ENCODE measurements at places on chromosomes 3 and 15.
A peak's percentile ranks its signal among the peaks of the same experiment; 100 is the strongest.

DNA sequence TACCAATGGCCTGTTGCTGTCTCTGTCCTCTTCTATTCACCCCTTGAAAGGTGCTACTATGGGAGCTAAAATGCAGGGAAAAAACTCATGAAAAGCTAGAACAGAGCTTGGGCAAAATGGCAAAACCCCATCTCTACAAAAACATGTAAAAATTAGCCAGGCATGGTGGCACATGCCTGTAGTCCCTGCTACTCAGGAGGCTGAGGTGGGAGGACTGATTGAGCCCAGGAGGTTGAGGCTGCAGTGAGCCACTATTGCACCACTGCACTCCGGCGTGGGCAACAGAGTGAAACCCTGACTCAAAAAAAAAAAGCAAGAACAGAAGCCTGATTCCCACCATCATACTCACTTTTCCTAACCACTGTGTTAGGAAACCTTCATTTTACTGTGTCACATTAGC is 1.9 kb downstream of the MAP4 start:
- no peak for DNase-seq

- DNase-seq, result peak; percentile 6
Measured at GRCh38 chr15:50854601-50855490, 53.6 kb upstream of the AP4E1 start.

DNA sequence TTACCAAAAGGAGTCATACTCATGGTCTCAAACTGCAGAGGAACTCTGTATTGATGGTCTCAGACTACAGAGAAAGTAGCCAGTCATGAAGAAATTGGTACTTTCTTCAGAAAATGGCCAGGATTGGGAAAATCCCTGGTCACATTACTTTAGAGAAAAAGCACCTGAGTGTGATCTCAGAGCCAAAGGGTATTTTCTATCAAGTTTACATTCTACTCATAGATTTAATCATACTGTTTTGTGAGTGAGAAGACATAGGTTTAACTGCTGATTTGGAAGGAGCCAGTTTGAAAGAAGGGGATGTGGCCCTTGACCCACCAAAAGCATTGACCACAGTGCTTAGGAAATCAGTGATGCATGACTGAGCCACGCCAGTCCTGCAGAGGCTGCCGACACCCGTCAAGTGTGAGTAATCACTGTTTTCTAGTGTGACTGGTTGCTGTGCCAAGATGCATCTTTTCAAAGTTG is 203.6 kb downstream of the AKAP13 start:
- DNase-seq, result no peak

GRCh38 chr3:85258819-85259218 is 300.0 kb downstream of the CADM2 start:
- no peak for DNase-seq

GRCh38 chr15:38389924-38390542 is 63.9 kb upstream of the FAM98B start:
- peak; percentile 71 for DNase-seq

GRCh38 chr3:111831840-111832239 is 27.2 kb upstream of the PHLDB2 start:
- no peak for DNase-seq

DNA sequence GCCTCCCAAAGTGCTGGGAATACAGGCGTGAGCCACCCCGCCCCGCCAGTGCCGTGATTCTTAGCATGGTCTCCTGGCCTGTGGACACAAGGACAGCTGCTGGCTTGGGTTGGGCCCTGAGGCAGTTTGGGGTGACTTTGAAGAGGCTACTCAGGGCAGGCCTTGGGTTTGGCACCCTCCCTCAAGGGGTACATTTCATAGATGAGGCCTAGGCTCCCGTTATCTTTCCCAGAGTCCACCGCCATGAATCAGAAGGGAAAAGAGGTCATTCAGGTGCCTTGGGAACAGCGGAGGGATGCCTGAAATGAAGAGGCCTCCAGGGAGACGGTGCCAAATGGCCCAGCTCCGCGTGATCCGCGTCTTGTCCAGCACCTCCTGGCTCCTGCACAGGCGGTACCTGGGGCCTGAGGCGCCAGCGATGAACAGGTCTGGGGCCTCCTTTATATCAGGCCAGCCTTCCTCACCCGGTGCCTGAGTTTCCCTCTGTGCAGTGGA is 9.3 kb downstream of the GNAI2 start:
- DNase-seq, result no peak

GRCh38 chr3:69825446-69825845 is 86.2 kb downstream of the MITF start:
- DNase-seq, result no peak

- no peak for DNase-seq
Measured at GRCh38 chr3:10483686-10484345, 21.6 kb downstream of the ATP2B2 start.

DNA sequence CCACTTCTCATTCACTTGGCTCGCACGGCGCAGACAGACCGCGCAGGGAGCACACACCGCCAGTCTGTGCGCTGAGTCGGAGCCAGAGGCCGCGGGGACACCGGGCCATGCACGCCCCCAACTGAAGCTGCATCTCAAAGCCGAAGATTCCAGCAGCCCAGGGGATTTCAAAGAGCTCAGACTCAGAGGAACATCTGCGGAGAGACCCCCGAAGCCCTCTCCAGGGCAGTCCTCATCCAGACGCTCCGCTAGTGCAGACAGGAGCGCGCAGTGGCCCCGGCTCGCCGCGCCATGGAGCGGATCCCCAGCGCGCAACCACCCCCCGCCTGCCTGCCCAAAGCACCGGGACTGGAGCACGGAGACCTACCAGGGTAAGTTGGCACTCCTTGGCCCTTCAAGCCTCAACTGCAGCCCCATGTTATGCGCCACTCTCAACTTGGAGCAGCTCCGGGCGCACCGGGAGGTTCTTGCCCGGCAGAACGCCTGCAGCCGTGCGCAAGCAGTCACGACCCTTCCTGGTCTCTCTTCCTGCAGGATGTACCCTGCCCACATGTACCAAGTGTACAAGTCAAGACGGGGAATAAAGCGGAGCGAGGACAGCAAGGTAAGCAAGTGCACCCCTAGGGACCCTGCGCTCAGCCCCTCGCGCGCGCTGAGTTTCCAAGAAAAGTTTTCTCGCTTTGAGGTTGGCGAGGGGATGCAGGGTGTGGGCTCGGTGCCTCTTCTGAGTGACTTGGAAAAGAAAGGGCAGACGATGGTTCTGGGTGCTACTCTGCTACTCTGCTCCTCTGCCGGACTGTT is at the start of gene BHLHE40:
Gene BHLHE40, plus strand, starts transcription at position 10 of the 801 bp plus-strand sequence. Its CDS starts 282 bp downstream, at position 292.
- no peak for DNase-seq

DNA sequence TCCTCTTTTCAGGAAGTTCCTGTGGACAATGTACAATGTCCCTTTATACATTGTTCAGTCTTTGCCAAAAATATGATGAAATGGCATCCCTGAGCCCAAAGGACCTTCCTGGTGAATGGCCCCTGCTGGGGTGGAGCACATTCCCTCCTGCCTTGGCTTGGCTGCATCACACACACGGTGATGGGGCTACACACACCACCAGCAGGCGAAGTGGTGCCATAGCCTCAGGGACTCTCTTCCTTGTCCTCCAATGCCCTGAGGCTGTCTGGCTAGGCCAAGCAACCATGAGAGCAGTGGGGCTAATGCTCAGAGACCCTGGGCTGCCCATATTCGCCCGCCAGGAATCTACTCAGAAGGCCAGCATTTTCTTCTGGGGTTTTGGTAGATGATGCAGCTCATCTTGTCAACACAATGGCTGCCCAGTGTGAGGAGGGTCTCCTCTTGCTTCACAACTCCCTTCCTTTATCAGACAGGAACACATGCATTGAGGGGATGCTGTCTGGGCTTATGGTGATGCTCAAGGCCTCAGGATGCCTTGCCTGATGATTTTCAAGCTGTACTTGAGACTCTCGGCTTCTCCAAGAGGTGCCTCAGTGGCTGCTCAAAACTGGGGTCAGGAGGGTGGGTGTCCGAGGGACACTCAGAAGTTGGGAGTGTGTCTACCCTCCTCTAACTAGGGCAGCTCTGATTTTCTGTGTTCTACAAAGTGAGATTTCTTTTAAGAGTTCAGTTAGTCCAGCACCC is 40.9 kb upstream of the EPHB1 start:
- DNase-seq, result peak; percentile 2

- DNase-seq, result peak; percentile 32
Measured at GRCh38 chr15:84727429-84727828, 11.5 kb upstream of the SEC11A start.

GRCh38 chr15:92638709-92639365 is 16.7 kb downstream of the FAM174B start:
- no peak for DNase-seq

DNA sequence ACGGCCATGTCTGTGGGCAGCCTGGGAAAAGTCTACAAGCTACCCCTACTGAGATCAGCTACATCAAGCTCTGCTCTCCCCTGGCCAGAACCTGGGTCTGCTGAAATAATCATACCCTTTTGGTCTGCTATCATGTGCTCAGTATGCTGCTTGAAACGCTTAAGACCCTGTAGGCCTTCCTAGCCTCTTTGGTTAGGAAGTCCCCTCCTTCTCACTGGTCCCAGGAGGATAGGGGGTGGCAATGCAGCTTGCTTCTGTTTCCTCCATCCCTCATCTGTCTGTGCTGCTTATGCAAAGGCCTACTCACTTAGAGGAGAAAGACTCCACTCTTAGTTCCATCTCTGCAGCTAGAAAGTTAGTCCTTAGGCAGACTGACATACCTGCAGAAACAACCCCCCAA is 118.2 kb upstream of the RASGRP1 start:
- DNase-seq, result no peak

DNA sequence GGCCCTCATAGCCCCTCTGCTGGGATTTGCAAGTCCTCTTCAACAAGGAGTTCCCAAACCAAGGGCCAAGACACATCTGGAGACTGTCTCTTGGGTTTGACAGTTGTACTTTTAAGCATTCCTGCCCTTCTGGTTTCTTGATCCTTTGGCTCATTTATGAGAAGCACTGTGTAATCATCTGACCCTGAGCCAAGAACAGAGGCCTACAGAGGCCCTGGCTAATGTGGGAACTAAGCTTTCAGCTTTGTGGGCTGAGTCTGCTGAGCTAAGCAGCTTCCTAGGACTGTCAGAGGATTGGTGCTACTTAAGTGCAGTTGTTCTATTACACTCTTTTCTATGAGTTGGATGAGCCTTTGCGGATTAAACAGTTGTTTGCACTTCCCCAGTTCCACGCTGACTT is 178.3 kb downstream of the KBTBD8 start:
- no peak for DNase-seq

DNA sequence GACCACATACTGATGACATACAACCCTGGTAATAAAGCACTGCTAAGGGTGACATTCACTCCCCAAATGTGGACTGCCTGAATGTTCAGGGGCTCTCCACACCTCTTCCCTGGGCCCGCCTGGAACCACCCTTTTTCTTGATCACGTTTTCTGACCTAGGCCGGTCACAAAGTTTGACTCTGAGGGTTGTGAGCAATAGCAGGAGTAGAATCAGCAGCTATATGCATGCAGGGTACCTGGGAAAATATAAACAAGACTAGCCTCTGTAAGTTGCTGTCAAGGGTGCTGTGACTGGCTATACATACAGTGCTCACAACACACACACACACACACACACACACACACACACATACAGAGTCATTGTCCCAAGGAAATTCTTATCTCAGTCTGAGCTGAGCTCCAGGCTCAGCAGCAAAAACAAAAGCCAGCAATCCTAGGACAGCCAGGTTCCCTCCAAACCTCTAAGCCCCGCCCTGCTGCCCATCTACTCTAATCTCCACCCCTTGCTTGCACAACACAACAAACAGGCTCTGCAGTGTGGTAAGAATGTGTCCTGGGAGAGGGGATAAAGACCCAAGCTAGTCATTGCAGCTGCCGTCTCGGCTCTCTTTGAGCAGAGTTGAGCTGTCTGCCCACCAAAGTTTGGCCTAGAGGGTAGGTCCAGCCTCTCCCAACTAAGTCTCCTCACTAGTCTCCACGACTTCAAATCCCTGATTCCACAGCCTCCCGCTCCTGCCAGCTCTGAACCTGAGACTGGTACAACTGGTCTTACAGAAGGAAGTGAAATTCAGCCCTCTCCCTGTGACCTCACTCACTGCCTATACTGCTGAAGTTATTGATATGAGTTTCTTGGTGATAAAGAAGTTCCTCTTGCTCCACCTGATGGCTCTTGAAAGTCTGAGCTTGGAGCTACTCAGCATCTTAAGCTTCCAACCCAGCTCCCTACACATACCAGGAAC is 2.2 kb downstream of the BMF start:
- peak; percentile 88 for DNase-seq

DNA sequence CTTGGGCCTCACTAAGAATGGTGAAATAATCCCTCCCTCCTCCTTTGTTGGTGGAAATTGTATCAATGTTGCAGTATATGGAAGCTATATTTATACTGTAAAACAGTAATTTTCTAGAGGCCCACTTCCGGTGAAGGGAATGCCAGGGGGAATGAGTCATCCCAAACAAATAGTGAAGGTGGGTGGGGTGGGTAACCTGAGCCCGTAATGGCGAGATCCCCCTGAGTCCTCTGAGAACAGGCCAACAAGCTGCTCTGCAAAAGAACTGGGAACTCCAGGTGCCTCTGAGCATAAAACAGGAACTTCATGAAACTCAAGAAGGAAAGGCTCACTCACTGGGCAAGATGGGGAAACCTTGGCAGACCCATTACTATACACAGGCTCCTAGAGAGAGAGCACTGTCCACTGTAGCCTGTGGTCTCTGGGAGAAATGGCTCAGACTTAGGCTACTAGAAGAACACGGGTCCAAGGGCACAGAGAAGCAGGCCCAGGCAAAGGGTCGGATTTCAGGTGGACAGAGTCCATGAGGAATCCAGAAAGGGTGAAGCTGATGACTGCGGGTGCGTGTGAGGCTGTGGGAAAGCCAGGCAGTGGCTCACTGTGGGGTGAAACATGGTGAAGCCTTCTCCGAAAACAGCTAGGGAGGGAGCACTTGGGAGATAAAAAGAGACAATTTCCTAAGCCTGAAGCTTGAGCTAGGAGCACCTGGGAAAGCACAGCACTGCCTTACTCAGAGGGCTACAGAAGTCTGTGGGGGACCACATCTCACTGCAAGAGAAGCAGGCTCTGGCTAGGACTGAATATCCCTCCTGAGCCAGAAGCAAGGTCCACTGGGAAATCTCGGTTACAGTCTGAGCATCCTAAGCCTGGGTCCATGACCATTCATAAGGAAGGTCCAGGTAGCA is 19.8 kb downstream of the LARP6 start:
- DNase-seq, result peak; percentile 83

DNA sequence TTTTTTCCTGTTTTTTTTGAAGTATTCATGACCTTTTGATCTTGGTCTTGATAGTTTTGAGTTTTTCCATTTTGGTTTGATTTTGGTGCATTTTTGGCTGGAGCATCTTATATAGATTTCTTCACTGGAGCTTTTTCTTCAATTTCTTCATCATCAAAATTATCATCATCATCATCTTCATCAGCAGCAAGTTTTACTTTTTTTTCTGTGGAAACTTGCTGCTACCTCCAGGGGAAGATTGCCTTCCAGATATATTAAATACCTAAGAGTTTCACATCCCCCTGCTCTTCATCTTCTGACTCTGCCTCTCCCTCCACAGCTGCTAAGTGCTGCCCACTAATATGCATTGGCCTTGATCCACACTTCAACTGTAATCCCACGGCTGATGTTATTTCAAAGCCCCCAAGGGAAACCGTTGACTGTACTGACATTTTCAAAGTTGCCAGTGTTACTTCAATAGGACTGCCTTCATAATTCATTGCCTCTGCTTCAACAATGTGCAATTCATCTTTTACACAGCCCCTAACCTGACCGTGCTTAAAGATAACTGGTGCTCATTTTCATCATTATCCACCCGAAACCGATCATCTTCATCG is 151.7 kb downstream of the NR1D2 start:
- no peak for DNase-seq

- DNase-seq, result no peak
Measured at GRCh38 chr3:112561484-112561733, 353 bp downstream of the ATG3 start.
